ENCODE measurements at places on chromosomes 7 and 10.

DNA sequence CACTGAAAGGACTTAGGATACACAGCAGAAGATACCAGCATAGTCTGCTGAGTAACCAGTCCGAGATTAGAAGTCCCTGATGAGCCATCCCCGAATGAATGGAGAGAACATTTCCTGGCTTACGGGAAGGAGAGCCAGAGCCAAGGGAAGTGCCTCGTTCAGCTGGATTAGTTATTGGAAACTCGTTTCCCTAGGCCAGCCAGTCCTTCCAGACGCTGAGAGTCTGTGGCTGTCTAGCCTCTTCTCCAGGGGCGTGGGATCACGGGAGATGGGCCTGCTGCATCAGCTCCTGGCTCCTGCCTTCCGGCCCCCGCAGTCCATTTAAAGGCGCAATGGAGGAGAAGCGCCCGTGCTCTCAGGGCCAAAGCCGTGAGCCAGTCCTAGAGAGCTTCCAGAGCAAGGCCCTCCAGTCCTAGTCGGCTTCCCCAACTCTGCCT lies 712.8 kb downstream of the PARD3 start:
- H3K4me1 ChIP-seq, result peaks cover 8% of the 10 kb centered on the region
- no peak overlapping the region for H3K4me3 ChIP-seq
- no peak for DNase-seq

DNA sequence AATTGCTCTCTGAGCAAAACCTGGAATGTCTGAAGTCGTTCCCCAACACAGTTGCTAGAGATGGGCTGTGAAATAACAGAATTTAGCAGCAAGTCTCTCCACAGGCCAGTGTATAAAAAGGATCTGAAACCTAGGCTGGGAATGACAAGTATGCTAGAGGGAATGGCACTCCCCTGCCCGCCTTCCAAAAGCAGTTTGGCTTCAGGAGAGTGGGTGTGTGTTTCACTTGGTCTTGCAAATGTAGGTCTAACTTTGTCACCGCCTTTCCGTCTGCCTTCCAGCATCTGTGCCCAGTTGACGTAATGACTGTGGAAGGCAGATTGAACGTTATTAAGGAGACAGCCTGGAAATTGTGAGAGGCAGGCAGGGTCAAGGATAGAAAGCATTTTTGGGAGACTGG lies 18.0 kb upstream of the MTURN start:
- H3K4me1 ChIP-seq, result no peaks in the 10 kb centered on the region
- H3K36me3 ChIP-seq, result peaks cover 20% of the 10 kb centered on the region
- no peak for DNase-seq
- H3K27me3 ChIP-seq, result no peaks in the 10 kb centered on the region

GRCh38 chr10:59670269-59670668 lies 39.4 kb downstream of the SLC16A9 start:
- no peaks in the 10 kb centered on the region for H3K4me1 ChIP-seq
- H3K27me3 ChIP-seq, result no peaks in the 10 kb centered on the region
- no peak for DNase-seq
- no peak overlapping the region for H3K27ac ChIP-seq
- peaks cover 10% of the 10 kb centered on the region for H3K36me3 ChIP-seq

DNA sequence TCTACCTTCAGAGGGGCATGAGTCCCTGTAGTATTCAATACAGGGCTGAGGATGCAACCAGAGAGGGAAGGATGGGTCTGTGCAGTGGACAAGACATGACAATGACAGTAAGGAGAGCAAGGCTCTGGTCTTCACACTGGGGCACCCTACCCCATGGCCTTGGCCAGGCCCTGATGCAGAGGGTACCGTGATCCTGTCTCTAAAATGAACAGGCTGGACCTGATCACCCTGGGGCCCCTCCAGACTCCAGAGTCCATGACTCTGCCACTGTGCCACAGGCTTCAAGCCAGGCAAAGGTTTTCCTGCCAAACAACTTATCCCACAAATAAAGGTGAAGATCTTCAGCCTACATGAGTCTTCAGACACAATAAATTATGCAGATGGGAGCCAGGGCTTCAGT lies 4.9 kb downstream of the MAT1A start:
- DNase-seq, result no peak
- no peak overlapping the region for H3K27ac ChIP-seq
- H3K36me3 ChIP-seq, result no peaks in the 10 kb centered on the region
- H3K4me3 ChIP-seq, result no peak overlapping the region
- peaks cover 4% of the 10 kb centered on the region for H3K27me3 ChIP-seq

- no peaks in the 10 kb centered on the region for H3K4me1 ChIP-seq
- no peak for DNase-seq
- H3K27me3 ChIP-seq, result peaks cover 11% of the 10 kb centered on the region
- H3K27ac ChIP-seq, result no peak overlapping the region
Measured at GRCh38 chr7:157444843-157445135, 108.0 kb downstream of the DNAJB6 start.

DNA sequence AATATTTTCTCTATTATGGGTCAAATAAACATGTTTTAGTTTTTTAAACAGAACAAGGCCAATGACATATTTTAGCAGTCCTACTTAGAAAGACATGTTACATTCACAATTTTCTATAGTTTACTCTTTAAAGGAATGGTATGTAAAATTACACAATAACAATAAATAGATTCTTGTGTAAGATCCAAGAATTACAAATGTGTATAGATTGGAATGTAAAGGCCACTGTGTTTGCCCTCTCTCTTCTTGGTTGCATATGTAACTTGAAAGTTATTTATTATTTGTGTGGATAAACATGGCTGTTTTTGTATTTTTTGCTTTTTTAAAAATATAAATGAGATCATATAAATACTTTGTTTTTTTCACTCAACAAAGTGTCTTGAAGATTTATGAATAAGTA lies 979.3 kb upstream of the CELF2 start:
- no peaks in the 10 kb centered on the region for H3K27me3 ChIP-seq
- no peak overlapping the region for H3K4me3 ChIP-seq
- peaks cover 6% of the 10 kb centered on the region for H3K4me1 ChIP-seq
- DNase-seq, result no peak
- H3K36me3 ChIP-seq, result no peaks in the 10 kb centered on the region
- no peak overlapping the region for H3K27ac ChIP-seq

DNA sequence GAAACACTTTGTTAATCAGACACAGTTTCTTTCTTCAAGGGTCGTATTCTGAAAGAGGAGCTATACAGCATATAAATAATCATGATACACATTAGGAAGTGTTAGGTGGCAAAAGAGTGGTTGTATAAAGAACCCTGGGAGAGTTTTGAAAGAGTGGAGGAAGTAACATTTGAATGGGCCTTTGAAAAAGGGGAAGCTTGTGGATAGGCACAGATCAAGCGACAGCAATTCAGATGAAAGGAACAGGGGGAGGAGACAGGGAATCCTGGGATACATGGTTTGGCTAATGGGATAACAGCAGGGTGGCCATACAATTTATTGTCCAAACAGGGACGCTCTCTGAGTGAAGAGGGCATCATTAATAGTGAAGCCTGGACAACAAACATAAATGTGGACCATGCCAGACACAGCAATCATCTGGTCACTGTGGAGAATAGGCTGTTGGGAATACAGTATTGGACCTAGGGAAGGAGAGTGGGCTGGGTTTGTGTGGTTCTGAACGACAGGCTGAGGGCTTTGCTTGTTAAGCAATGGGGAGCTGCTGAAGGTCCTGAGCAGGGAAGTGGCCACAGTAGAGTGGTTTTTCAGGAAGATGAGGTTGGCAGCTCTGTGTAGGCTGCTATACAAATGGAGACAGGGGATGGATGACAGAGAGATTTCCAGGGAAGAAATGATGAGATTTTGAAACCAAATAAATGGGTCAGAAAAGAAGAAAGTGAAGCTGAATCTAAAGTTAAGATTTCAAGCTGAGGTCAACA lies 75.9 kb downstream of the ICA1 start:
- H3K4me1 ChIP-seq, result peaks cover 4% of the 10 kb centered on the region
- no peak for DNase-seq
- H3K27me3 ChIP-seq, result no peaks in the 10 kb centered on the region
- H3K4me3 ChIP-seq, result no peak overlapping the region
- H3K36me3 ChIP-seq, result no peaks in the 10 kb centered on the region

DNA sequence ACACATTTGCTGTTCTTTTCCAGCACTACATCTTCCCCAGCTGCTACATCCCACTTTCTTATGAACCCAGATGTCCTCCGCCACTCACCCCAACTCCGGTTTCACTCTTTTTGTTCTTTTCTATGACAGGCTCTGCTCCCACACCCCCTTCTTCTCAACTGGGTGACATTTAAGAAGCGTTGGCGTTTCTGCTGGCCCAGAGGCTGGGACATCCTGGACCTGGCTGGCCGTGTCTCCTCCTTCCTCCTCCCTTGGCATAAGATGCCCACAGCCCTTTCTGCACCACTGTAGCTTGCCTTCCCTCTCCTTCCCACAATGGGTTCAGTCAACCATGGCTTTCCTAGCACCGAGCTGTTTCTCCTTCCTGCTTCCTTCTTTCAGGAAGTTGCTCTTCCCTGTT lies 9.4 kb upstream of the CALML5 start:
- H3K4me1 ChIP-seq, result peaks cover 6% of the 10 kb centered on the region
- no peaks in the 10 kb centered on the region for H3K36me3 ChIP-seq
- no peak overlapping the region for H3K4me3 ChIP-seq
- no peak overlapping the region for H3K27ac ChIP-seq
- no peak for DNase-seq
- H3K27me3 ChIP-seq, result peaks cover 29% of the 10 kb centered on the region

Measured in progenitor cell of endocrine pancreas (in vitro differentiated cells).